ENCODE measurements at places on chromosomes 6 and 20.

DNA sequence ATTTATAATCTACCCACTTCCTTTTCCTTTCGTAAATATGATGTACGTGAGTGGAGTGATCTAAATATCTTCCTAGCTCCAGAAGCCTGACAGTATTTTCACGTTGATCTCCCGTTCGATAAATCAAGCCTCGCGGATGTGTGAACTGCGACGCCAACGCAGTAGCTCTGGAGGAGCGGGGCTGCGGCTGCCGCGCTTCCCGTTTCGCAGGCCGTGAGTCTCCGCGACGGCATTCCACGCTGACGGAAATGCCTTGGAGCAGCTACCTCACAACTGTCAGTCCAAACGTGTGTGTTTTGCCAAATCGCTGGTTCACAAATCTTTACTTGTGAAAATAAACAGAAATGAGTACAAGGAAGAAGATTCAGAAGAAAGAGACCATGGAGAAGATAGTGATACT is 41.2 kb downstream of the BTBD3 start:
- DNase-seq, result no peak

GRCh38 chr6:127342946-127343808 is at the start of gene ECHDC1:
ECHDC1 (minus strand) TSS chr6:127343609; CDS start chr6:127331028, 12,581 bp downstream.
- DNase-seq, result peak; percentile 83

GRCh38 chr6:48959251-48960060 is 503.6 kb downstream of the MMUT start:
- DNase-seq, result no peak

DNA sequence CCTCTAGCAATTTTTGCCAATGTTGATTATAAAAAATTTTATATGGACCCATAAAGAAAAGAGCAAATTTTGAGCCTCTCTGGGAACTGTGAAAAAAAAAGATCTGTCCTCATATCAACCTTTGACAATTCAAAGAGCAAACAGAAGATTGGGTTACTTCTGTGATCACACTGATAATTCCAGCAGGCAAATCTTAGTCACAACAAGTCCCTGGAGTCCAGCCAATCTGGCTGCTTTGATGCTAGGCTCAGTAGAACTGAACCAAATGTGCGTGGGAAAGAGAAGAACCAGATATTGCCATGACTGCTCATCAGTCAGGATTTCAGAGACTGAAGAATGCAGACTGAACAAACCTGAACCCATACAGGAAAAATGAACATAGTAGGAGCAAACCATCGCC is 438.4 kb upstream of the FLRT3 start:
- no peak for DNase-seq

- no peak for DNase-seq
Observed at GRCh38 chr6:90368601-90369000, 72.0 kb upstream of the BACH2 start.

- no peak for DNase-seq
Observed at GRCh38 chr6:127463056-127463455, 3.9 kb upstream of the KIAA0408 start.

DNA sequence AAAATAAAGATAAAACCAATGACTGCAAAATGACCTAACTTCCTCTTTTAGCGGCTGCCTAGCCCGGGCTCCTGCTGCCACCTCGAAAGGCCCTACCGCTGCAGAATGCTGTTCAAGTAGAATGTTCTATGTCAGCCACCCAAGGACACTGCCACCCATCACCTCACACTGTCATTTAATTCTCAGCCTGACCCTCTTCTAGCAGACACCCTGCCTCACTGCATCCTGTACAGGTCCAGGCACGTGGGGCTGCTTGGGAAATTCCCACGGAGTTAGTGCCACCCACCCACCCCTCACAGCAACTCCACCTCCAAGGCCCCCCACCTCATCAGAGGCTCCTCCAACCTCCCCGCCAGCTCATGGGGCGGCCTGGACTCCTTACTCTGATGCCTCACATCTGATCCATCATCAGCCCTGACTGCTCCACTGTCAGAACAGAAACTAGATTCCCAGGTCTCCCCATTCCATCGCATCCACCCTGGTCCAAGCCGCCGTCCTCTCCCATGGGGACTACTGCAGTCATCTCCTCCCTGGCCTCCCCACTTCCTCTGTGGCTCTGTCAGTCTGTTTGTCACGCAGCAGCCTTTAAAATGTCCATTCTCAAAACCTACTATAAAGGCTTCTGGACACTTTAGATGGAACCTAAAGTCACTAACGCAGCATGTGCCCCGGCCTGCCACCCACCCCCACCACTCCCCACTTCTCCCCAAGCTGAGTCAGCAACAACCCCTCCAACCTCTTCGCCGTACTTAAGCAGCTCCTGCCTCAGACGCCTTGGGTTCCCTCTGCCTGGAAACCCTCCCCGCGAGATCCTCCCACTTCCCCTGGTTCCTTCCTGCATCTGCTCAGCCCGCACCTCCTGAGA is 17.0 kb downstream of the NFATC2 start:
- no peak for DNase-seq

All from lung microvascular endothelial cell (primary cell).